ENCODE measurements at places on chromosomes 6 and 20.

DNA sequence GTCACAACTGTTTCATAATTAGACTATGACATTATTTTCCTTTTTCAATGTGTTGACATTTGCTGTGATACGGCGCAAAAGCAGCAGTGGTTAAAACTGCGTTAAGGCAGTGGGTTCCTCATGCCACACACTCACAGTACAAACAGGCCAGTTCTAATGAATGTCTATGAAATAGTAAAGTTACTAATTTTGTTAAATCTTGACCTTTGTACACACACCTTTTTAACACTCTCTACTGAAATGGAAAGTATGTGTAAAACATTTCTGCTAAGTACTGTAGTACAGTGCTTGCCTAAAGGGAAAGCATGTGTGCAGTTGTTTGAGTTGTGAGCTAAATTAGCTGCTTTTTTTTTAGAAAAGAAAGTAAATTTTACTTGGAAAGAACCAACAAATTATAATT is 60.3 kb downstream of the CDS2 start:
- DNase-seq: no peak

GRCh38 chr6:32604434-32604877 is 14.8 kb upstream of the HLA-DRB1 start:
- no peak for DNase-seq

GRCh38 chr20:38603286-38603685 is 1.7 kb downstream of the ARHGAP40 start:
- no peak for DNase-seq

- DNase-seq: no peak
Measured at GRCh38 chr20:35232575-35232974, 6.1 kb downstream of the MMP24 start.

GRCh38 chr20:62837790-62838127 is 20.9 kb downstream of the COL9A3 start:
- no peak for DNase-seq

GRCh38 chr6:153090241-153090930 is 40.7 kb downstream of the RGS17 start:
- DNase-seq: no peak

GRCh38 chr20:40434122-40434521 is 254.9 kb downstream of the MAFB start:
- DNase-seq: no peak

- peak; percentile 26 for DNase-seq
Measured at GRCh38 chr6:56851541-56852259, 103.2 kb upstream of the BEND6 start.

- DNase-seq: no peak
Measured at GRCh38 chr6:152004036-152004566, 196.6 kb downstream of the ESR1 start.

DNA sequence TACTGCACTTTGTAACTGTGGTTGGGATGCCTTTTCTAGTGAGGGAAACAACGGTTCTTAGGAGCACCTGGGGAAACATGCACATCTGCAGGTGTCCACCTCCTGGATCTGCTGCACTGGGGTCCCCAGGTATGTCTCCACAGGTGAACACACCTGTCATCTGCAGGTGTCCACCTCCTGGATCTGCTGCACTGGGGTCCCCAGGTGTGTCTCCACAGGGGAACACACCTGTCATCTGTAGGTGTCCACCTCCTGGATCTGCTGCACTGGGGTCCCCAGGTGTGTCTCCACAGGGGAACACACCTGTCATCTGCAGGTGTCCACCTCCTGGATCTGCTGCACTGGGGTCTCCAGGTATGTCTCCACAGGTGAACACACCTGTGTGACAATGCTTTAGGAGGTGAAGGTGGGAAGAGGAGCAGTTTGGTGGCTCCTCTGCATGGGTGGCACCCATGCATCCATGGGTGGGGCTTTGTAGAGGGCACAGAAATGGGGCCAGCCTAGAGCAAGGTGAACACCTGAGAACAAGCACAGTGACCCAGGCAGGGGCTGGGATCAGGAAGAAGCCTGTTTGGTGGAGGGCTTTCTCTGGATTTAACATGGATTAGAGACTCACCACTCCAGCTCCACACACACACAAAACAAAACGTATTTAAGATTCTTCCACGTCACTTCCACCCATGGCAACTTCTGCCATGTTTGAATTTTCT is 206.0 kb upstream of the CDH4 start:
- no peak for DNase-seq

DNA sequence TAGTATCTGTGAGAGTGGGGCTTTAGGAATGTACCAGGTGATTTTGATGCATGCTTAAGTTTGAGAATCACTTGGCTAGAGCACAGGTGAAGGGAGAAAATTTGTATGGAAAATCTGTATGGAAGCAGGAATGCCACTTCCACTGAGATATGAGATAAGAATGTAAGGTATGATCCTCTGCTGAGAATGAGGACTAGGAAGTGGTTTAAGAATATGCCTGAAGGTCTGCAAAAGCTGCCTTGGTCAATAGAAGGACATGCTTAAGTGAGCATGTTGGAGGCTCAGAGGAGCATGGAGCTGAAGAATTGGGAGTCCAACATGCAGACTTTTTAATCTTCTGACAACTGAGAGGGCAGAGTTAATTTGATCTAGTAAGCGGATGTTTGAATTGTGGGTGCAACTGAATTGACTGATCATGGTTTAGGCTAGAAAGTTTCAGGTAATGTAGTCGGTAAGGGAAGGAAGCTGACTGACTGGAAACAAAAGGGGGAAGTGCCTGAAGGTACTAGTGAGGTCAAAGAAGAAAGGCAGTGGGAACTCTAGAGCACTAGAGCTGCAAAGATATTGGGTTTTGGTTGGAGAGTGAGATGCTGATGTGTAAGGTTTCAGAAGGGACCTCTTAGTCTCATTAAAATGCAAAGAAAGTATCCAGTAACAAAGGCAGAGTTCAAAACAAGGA is 28.6 kb upstream of the NOTCH4 start:
- DNase-seq: no peak

DNA sequence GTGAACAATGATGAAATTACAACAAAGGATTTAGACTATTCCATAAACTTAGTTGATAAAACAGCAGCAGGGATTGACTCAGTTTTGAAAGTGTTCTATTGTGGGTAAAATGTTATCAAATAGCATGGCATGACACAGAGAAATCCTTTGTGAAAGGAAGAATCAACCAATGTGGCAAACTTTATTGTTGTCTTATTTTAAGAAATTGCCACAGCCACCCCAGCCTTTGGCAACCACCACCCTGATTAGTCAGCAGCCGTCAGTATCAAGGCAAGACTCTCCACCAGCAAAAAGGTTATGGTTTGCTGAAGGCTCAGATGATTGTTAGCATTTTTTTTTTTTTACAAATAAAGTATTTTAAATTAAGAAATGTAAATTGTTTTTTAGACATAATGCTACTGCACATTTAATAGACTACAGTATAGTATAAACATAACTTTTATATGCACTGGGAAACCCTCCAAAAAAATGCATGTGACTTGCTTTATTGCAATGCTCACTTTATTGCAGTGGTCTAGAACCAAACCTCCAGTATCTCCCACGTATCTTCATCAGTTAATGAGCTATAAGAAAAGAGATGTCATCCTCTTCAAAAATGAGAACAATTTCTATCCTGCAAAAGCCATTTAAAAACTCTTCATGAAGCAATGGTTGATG is 162.7 kb downstream of the SOBP start:
- no peak for DNase-seq

DNA sequence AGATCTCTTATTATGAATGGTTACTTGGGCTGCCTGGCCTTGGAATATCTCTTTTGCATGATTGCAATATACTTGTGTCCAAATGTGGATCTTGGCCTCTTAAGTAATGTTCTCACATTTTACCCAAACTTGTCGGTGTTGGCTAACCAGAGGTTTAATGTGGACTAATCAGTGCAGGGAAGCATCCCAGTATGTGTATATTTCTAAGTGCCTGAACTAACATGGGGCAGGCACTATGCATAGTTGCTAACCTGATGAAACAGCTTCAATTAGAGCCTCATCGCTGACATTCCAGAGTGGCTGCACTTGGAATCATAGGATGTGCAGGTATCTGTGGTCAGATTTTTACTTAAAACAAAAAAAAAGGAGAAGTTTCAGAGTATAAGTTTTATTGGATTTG is 160.0 kb downstream of the PDE7B start:
- no peak for DNase-seq

- DNase-seq: no peak
Measured at GRCh38 chr20:58054780-58055373, 173.6 kb downstream of the ANKRD60 start.

- DNase-seq: no peak
Measured at GRCh38 chr6:164167873-164168405, 753.4 kb downstream of the QKI start.

DNA sequence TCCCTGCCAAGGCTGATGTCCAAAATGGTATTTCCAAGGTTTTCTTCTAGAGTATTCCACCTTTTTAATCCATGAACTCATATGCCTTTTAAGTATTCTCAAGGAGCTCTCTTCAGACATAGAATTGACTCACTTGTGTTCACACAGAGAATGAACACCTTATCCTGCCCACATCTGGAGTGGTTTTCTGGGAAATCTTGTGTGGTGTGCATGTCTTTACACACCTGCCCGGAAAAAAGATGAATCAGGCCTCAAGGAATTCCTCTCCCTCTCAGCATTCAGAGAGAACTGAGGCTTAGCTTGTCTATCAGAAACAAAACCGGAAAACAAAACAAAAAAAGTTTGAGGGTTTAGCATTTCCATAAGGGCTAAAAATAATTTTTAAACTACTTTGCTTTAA is 148.8 kb downstream of the TFAP2A start:
- DNase-seq: no peak

GRCh38 chr6:20877008-20877937 is 343.0 kb downstream of the CDKAL1 start:
- DNase-seq: no peak

DNA sequence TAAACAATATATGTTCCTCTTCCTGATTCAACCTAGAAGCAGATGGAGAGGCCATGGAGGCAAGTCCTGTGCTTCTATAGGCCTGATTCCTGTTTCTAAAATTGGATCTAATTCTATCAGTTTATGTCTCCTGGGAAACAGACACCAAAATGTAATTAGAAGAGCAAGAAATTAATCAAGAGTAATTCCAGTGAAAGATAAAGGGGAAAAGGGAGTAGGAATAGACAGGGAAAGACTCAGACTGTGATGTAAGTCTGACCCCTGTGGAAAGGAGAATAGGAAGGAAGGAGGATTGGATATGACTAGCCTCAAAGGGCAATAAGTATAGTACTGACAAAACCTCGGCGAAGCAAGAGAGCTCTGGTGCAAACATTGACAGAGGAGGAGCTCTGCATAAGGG is 33.9 kb upstream of the FBXO30 start:
- no peak for DNase-seq

DNA sequence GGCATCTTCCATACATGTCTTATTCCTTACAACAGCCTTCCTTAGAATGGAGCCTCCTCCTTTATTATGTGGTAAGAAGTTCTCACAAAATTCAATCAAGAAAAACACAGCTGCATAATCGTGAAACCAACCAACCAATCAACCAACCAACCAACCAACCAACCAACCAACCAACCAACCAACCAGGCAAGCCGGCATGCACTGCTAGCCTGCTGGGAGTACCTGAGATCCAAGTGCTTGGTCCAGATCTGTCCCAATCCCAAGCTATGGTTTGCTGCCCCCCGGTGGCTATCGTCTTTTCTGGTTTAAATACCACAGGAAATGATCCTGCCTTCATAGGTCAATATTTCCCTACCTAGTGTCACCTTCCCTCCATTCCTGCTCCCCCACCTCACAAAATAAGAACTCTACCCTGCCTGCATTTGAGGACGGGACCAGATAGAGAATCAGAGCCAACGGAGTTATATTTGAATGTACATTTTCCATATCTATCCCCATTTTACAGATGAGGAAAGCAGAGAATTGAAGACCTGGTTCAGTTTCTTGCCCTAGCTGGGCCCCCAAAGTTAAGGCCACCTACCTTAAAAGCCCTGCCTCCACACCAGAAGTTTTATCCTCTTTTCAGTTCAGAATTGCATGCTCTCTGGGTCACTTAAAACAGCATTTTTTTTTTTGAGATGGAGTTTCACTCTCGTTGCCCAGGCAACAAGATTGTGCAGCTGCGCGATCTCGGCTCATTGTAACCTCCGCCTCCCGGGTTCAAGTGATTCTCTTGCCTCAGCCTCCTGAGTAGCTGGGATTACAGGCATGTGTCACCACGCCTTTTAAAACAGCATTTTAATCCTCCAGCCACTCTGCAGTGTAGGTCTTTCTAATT is 27.1 kb downstream of the RAB44 start:
- no peak for DNase-seq

DNA sequence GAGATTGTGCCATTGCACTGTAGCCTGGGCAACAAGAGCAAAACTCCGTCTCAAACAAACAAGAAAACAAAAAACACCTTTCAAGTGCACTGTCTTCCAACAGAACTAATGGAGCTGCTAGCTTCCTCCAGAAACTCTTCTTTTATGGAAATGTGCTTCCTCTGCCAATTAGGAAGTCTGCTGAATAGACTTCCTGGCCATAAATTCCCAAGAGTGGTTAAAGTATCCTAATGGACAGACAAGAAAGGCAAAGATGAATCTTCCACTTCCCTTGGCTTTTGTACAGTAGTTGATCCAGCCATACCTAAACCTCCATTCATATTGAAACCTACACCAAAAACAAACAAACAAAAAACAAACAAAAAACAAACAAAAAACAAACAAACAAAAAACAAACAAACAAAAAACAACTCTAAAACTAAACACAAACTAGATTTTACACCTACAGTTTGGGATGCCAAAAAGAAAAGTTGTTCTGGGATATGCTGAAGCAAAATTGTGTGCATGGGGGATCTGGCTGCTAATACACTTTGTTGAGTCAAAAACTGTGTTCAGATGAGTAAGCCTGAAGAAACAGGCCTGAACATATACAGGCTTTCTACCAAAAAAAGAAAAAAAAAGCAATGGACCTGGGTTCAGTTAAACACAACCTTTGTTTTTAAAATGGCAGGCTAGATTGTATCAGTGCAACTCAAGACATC is 59.8 kb upstream of the CARMIL1 start:
- no peak for DNase-seq

DNA sequence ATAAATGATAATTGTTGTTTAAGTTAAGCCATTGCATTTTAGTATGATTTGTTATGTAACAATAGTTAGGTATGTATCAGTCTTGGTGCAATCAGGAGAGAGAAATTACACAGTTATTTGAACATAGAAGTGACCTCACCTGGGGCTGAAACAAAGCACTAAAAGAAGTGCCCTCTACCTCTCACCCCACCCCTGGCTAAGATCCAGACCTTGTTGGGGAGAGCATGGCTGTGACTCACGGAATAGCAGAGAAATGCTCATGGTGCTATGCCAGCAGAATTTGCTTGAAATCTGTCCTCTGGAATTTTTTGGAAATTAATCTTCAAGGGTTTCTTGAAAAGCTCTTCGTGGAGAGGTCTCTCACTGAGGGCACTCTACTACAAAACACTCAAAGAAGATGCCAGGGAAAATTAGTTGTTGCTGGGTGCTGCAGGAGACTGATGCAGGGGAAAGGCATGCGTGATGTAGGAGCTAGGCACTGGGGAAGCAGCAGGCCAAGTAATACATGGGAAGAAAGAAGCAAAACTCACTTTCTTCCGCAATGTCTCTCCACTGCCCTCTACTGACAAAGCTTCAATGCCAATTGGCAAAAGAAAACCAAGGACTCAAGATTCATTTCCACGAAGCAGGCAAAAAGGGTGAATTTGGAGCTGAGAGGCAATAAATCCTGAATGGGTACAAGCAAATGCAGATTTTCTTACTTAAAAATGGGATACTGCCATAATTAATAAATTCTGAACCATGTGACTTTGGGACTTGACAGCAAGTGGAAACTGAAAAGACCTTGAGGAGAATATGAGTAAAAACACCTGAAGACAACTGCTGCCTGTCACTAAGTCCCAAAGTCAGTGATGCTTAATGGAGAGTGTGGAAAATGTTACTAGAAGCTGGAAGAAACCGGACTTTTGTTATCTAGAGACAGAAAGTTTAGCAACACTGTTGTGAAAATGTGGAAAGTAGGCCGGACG is 136.3 kb upstream of the ZNF184 start:
- no peak for DNase-seq
